Ecto neural progenitor cell (in vitro differentiated cells): ENCODE measurements at places on chromosomes 1 and 21.
A peak's percentile ranks its signal among the peaks of the same experiment; 100 is the strongest.

GRCh38 chr1:33255347-33256220, 708 bp upstream of the ZNF362 start:
- peak; percentile 79 for DNase-seq

- DNase-seq, result no peak
These were observed 48.0 kb upstream of the IPO9 start for GRCh38 chr1:201780952-201781351.

GRCh38 chr1:236063919-236064673, 794 bp downstream of the NID1 start:
- peak; percentile 73 for DNase-seq

DNA sequence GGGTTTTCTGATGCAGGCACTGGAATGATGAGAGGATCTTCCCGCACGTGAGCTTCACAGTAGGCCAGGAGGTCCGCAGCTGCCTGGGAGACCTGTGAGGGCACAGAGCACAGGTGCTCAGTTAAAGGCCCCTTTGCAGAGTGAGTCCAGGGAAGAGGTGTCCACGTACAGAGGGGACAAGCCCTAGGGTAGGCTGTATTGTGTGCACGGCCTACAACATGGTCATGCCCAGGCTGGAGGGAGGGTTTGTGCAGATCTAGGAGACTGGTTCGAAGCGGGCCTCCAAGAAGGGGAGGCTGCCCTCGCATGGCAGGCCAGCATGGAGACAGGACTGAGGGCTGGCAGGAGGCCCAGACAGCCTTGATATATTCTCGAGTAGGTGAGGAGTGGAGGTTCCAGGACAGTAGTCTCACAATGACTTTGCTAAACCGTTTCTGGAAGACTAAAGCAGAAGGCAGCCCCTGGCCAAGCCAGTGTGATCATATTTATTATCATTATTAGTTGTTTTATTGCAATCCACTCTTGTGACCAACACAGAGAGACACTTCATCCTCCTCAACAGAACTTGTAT, 48.0 kb upstream of the B3GALNT2 start:
- no peak for DNase-seq

DNA sequence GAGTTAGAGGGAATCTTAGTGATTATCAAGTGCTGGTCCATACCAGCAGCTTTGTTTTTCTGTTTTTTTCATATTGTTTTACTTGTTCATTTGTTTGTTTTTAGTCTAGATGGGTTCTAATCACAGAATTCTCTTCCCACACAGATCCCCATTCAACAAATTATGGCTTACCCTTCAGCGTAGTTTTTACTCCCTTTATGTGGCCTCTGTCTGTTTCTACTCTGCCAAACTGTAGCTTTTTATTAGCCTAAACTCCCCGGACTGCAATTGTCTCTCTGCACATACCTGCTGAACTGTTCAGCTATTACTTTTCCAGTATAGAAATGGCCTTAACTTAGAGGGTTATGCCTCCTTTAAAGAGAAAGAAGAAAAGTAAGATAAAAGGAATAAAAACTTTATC, 348.5 kb downstream of the TGFB2 start:
- no peak for DNase-seq

DNA sequence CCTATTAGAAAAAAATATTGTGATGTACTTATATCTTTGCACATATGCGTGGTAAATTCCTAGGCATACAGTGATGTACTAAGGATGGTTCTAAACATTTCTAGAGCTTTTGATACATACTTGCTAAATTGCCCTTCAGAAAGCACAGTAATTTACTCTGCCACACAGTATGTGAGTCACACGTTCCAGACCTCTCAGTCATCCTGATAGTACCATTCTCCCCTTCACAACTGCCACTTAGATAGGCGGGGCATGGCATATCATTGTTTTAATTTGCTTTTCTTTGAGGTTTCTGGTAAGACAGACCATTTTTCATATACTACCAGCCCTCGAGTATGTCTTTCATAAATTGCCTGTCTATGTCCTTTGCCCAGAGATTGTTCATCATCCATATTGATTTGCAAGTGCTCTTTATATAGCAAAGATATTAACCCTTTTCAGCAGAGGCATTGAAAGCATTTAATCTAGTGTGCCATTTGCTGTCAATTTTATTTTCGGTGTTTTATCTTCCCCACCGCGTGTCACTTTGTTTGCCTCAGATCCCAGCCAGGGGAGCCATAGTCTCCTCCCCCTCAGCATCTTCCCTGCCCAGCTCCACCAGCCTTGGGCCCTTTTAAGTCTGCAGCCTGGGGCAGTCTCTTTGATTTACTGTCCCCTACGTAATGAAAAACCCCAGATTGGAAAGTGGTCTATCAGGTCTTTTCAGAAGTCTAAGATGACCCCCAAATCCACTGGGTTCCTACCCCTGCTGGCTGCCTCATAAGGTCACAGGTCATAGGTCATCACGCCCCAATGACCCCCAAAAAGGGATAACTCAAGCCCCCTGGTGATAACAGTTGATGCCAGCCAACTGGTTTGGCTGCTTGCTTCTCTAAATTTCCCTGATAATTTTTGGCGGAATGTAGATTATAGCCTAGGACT, 11.8 kb upstream of the PAX7 start:
- DNase-seq, result no peak

- no peak for DNase-seq
These were observed 196.8 kb downstream of the PTBP2 start for GRCh38 chr1:96918406-96918805.

- no peak for DNase-seq
These were observed 79.2 kb downstream of the PRRX1 start for GRCh38 chr1:170743083-170743482.

- no peak for DNase-seq
These were observed 43.2 kb downstream of the SLC44A3 start for GRCh38 chr1:94863297-94863911.

DNA sequence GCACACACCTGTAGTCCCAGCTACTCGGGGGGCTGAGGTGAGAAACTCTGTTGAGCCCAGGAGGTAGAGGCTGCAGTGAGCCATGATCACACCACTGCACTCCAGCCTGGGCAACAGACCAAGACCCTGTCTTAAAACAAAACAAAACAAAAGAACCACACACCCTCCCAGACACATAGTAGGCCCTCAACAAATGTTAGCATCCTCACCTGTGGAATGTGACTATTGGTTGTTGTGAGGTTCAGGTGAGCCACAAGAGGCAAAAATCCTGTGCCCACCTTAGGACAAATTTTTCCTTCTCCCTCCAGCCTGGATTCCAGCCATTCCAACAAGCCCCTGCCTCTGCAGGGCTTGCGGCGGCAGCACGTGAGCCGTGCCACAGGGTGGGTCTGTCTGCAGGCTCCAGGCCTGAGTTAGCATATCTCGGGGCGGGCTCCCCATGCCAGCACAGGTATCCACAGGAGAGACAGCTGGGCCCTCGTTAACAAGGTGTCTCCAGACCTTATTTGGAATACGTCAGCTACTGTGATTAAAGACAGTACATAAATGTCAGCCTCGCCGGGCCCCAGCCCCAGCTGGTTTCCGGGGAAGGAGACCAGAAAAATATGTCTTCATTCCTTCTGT, 17.4 kb downstream of the C1QB start:
- no peak for DNase-seq

- DNase-seq, result no peak
These were observed 36.2 kb upstream of the CSF1 start for GRCh38 chr1:109874445-109874844.

GRCh38 chr1:152190589-152190988, 31.6 kb upstream of the RPTN start:
- DNase-seq, result no peak
